ENCODE measurements at places on chromosomes 11 and 22. TPM values are rescaled to one million over a fixed set of nuclear protein-coding genes. Genes with fewer than 3 reads are reported as not detected.

- no peak overlapping the region for H3K27ac ChIP-seq
- peaks cover 66% of the 10 kb centered on the region for H3K27me3 ChIP-seq
- H3K4me3 ChIP-seq = no peak overlapping the region
- DNase-seq = no peak
- H3K4me1 ChIP-seq = no peaks in the 10 kb centered on the region
- H3K36me3 ChIP-seq = no peaks in the 10 kb centered on the region
Measured at GRCh38 chr22:22702237-22703202, 58.1 kb downstream of the GGTLC2 start.

GRCh38 chr11:36702330-36703054, 104.5 kb upstream of the RAG2 start:
- H3K27me3 ChIP-seq = peaks cover 10% of the 10 kb centered on the region
- no peak overlapping the region for H3K27ac ChIP-seq
- no peaks in the 10 kb centered on the region for H3K36me3 ChIP-seq

GRCh38 chr11:29328961-29329441, 687.8 kb downstream of the KCNA4 start:
- DNase-seq = no peak
- no peak overlapping the region for H3K4me3 ChIP-seq
- H3K27ac ChIP-seq = no peak overlapping the region
- no peaks in the 10 kb centered on the region for H3K4me1 ChIP-seq
- H3K36me3 ChIP-seq = no peaks in the 10 kb centered on the region
- H3K27me3 ChIP-seq = peaks cover 17% of the 10 kb centered on the region

GRCh38 chr22:17985606-17986005, 38.8 kb downstream of the MICAL3 start:
- no peak overlapping the region for H3K4me3 ChIP-seq
- peak overlapping the region; percentile 69 for H3K27ac ChIP-seq
- peaks cover 37% of the 10 kb centered on the region for H3K4me1 ChIP-seq
- no peaks in the 10 kb centered on the region for H3K27me3 ChIP-seq
- H3K36me3 ChIP-seq = no peaks in the 10 kb centered on the region

GRCh38 chr22:30002861-30003486, 77.3 kb upstream of the HORMAD2 start:
- H3K27me3 ChIP-seq = no peaks in the 10 kb centered on the region
- no peak overlapping the region for H3K27ac ChIP-seq
- no peaks in the 10 kb centered on the region for H3K36me3 ChIP-seq
- peaks cover 14% of the 10 kb centered on the region for H3K4me1 ChIP-seq
- no peak for DNase-seq
- no peak overlapping the region for H3K4me3 ChIP-seq

The BTG4 gene
- not detected for total RNA-seq

The SLC6A5 gene
- total RNA-seq = 0.05 TPM

The NCAM1 gene
- total RNA-seq = 76.7 TPM

The CSNK1E gene
- 250 TPM for total RNA-seq

The MPZL3 gene
- total RNA-seq = 0.43 TPM

The NOX4 gene
- total RNA-seq = 5.1 TPM
